ENCODE measurements at places on chromosomes 12 and 14.

DNA sequence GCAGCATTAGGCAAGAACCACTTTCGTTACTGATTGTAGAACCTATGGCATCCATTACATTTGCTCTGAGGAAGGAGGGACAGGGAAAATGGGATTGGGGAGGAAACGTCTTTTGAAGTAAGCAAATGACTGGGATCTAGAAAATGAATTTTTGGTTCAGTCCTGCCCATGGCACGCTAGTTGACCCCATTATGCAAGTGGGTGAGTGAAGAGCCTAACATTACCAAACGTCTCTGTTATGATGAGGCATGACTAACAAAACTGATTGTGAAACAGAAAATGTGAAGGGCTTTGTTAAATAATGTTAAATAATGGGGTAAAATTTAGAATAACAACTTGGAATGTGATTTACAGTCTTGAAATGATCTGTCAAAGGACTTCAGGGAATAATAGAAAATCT, 38.9 kb downstream of the CPSF2 start:
- DNase-seq, result no peak

DNA sequence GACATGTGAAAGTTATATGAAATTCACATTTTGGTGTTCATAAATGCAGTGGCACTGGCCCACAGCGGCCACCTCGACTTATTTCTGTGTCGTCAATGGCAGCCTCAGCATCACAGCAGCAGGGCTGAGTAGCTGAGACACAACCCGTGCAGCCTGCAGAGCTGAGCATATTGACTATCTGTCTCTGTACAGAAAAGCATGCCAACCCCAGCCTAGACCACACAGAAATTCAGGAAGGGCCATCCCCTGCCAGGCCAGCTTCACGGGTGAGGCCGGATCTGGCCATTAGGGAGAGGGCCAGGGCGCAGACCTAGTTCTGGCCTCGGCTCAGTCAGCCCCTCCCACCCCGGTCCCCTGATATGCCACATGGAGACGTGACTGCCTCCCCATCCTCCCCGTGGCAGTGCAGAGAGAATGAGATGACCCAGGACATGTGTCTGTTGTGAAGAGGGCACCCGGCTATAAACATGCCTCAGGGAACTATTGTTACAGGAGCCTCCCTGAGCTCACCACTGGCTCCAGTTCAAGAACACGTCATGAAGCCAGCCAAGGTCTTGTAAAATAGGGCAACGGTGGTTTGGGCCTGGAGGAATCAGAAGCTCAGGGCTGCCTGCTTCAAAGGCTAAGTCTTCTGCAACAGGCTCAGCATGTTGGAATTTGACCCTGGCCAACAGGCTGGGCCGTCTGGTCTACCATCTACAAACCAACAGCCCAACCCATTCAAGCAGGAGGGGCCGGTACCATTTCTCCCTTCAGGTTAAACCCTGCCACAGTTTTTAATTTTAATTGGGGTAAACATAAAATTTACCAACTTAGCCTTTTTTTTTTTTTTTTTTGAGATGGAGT, 25.5 kb downstream of the SCARB1 start:
- DNase-seq, result no peak

- no peak for DNase-seq
Observed at GRCh38 chr14:31263485-31264133, 56.0 kb upstream of the HECTD1 start.

- no peak for DNase-seq
Observed at GRCh38 chr14:51318813-51319597, 79.0 kb downstream of the TMX1 start.

DNA sequence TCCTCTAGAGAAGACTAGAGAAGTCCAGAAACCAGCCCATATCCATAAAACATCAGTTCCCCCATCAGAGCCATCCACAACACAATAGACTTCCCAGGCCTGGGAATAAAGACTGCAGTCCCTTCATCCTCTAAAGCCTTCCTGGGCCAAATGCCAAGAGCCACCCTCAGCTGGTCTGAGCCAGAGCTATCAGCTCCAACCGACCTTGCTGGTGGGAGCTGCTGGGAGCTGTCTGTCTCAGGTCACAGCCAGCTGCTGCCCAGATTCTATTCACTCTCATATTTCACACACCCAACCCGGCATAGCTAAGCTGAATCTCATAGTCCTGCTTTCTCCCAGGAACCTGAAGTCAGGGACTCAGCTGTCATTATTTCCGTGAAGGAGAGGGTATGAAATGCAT, 10.9 kb upstream of the TFCP2 start:
- no peak for DNase-seq

DNA sequence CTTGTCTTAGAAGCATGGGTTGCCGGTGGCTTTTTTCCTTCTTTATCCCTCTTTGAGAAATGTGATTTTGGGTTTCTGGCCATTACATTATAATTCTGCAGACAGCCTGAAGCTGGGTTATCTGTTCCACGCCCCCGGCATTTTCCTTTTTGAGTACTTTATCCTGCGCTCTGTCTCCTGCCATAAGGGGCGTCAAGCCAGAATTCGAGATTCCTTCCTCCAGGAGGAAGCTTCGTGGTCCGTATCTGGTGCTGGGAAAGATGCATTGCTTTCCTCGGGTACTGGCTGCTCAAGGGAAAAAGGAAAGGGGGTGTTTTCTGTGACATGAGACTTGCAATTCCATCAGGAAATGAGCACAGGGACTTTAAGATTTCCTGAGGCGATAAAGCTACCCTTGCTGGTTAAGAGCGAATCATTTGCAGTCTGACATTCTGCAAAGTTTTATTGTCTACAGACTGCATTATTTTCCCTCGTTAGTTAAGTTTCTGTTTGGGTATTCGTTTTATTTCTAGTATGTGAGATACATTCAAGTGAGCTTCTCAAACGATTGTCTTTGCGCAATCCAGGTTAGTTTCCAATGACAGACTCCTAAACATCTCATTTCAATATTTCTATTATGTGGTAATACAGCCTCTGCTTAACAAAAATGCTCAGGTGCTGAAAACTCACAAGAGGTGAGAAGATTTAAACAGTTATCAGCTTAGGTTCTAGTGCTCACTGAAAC, 694 bp downstream of the AKAP5 start:
- no peak for DNase-seq

DNA sequence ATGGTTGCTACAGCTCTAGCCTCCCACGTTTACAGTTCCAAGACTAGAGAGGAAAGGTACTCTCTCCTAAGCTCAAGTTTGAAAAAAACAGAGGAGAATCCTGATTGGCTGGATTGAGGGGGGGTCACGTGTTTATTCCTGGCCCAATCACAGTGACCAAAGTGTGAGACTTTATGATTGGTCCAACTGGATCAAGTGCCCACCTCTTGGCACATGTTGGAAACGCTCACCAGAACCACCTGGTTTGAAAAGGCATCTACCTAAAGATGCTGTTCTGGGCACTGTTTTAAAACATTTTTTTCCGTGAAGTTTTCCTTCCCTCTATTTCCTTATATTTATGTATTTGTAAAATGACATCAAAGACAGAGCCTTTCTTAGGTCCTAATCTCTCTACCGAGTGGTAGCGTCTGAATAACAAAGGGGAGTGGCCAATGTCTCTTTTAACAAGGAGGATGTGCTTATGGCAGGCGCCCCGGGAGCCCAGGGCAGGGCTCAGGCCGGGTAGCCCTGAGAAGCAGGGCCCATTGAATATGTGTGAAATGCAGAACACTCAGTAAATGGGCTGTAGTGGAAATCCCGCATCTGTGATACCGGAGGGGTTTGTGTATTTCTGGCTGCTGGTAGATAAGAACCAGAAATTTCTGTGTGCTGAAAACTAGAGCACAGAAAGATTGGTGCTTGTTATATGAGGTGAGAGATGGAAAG, 146.2 kb downstream of the ATP23 start:
- no peak for DNase-seq
